AG08396 (cell line): ENCODE measurements at places on chromosomes 1 and 21.

DNA sequence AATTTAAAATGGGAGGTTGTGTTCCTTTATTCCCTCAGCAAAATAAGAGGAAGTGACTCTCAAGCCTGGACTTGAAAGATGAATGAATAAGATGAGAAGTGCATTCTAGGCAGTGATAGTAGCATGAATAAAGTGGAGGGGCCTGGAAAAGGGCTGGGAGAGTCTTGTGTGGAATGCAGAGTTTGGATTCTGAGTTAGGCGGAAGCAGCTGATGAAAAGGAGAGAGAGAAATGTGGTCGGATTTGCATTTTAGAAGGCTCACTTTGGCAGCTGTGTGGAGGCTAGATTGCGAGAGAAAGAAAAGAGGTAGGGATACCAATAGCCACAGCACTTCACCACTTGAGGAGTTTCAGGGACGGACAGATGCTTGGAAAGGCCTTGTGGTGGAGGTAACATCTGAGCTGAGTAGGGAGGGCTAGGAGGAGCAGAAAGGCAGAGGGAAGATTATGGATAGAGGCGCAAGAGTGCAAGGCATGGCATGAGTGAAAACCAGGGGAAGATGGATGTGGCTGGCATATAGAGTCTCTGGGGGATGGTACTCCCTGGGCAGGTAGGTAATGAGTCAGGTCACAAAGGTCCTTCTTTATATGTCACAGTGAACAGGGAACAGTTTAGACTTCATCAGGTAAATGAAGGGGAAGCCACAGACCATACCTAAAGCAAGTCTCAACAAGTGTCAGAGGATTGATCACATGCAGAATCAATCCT, 59.6 kb downstream of the ST3GAL3 start:
- no peak for DNase-seq

DNA sequence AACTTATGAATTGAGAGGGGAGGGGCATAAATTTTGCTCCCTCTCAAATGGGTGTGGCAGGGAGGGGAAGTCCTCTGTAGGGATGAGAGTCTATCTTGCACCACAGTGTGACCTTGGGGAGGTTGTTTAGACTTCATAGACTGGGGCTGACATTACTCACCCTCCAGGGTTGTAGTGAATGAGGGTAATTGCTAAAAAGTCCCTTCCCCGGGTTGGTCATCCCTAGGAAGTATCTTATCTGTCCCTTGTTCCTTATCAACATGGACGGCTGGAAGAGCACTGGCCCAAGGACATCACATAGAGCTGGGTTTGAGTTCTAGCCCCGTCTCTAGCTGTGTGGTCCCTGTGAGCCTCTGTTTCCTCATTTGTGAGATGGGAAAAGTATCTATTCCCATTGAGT, 52.4 kb upstream of the SLC2A1 start:
- DNase-seq: no peak

- no peak for DNase-seq
Measured at GRCh38 chr1:166972826-166973225, 2.5 kb downstream of the ILDR2 start.

GRCh38 chr1:155717041-155717440, 28.1 kb downstream of the DAP3 start:
- no peak for DNase-seq

DNA sequence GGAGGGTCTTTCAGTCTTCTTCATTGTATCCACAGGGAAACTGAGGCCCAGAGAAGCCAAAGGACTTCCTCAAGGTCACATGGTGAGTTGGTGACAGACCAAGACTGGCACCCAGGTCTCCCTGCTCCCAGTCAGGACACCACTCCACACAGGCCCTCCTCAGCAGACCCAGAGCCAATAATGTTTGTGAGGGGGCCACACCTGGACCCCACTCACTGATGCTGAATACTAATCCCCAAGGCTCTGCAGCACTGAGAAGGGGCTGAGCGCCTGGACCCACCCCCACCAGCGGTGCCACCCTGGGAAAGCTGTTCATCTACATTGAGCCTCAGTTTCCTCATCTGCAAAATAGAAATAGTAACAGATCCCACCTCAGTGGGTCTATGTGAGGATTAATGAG, 79.5 kb downstream of the GLIS1 start:
- no peak for DNase-seq
